ENCODE measurements at places on chromosomes 1 and 21.

DNA sequence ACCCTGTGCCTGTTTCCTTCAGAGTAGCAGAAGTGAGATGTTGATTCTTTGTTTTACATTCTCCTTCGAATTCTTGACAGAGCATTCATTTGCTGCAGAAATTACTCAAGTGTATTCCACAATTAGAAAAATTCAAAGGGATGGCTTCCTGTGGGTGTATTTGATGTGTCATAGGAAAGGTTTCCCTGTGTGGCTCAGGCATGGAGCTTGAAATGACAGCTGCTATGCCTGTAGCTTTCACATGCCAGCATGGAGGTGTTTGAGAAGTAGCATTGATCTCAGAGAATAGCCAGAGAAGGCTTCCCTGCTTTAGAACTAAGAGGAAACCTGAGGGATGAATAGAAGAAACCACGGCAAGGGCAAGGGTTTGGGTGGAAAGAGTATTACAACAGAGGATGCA, 317.2 kb upstream of the DEPDC1 start:
- DNase-seq: no peak

DNA sequence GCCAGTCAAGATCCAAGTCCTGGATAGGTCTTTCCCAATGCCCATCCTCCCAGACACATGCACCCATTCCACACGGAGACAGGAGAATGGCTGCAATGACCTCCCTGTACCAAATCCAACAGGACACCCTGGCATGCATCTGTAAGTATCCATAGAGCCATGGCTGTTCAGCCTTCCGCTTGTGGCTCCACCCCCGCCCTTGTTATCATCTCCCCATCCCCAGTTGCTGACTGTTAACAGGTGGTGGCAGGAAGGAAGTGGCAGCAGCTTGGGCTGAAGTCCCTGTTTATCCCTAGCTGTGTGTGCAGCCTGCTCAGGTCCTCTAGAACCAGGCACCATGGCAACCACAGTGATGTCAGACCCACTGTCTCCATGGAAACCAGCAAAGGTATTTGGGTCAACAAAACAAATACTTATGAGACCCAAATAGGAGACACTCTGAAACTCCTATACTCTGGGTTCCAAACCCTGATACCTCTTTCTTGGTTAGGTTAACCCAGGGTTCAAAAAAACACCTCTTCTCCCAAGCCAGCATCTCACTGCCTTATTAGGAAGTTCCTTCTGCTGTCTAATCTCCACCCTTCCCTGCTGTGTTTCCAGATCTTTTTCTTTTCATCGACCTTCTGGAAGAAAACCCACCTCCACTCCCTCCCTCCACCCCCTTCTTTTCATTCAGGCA, 721 bp downstream of the PBXIP1 start:
- no peak for DNase-seq

DNA sequence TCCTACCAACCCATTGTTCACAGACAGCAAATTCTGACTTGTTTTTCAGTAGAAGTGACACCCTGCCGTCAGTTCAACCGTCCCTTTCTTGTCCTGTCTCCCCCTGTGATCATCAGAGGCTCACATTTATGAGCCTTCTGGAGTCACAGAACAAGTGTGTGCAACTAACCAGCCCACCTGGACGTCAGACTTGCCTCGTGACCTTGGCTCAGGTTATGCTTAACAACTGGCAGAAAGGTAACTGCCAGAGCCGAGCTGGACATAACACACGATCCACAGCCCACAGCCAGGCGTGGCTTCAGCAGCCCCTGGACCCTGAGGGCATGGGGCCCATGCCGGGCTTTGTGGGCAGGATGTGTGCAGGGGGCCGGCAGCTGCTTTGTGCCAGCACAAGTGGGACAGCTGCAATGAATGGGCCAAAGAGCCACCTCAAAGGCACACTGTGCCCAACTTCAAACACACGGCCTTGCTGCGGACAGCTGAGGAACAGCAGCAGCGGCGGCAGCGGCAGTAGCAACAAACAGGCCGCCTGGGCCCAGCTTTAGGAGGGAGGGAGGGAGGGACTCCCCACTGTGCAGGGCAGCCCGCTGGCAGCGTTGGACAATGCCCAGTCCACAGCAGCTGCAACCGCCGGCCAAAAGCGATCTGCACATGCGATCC, 103.9 kb downstream of the ZBTB18 start:
- DNase-seq: no peak

DNA sequence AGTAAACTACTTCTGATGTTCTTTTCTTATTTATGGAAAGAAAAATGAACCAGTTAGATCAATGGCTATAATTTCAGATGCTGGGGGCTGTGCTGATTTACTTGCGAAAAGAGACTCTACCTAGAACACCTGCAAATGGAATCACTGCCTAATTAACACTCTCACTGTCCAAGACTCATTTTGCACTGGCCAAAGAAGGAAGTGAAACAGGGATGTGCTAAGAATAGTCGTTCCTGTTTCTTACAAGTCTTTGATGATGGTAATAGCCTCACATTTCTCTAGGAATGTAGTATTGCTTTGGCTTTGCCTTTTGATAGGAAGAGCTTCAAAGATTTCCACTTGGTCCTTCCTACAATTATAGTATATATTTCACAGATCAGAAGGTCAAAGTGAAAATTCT, 12.7 kb upstream of the TSNAX start:
- no peak for DNase-seq

DNA sequence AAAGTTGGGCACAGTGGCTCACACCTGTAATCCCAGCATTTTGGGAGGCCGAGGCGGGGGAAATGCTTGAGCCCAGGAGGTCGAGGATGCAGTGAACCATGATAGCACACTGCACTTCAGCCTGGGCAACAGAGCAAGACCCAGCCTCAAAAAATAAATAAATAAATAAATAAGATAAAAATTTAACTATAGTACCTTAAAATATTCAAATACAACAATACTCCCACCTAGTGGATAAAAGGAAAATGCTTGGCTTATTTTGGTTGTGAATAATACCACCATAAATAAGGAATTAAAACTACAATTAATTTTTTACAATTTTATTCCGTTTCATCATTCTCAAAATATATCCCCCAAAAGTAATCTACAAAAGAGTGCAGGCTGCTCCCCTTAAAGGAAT, 8.1 kb downstream of the PSMG1 start:
- no peak for DNase-seq

GRCh38 chr1:226627924-226628611, 79.5 kb downstream of the STUM start:
- no peak for DNase-seq

DNA sequence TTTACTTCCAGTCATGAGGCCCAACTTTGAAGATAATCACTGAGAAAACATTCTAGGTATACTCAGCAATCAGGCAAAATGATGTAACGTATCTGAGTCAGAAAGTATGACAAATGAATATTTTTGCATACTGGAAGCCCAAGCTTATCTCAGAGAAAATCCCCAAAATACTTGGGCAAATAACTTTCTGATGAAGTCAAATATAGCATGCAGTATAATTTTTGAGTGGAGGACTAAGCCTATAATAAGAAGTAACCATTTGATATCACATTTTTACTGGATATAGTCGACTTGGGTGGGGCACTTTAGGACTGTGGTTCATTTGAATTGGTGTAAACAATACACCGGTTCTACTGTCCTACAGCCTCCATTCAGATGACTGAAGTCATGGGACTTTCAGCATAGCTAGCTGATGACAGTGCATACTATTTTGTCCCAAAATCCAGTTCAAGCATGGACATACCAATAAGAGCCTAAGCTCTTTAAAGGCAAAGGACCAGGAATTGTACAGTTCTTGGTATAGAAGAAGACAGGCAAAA, 2.3 kb upstream of the GADD45A start:
- DNase-seq: peak; percentile 88

DNA sequence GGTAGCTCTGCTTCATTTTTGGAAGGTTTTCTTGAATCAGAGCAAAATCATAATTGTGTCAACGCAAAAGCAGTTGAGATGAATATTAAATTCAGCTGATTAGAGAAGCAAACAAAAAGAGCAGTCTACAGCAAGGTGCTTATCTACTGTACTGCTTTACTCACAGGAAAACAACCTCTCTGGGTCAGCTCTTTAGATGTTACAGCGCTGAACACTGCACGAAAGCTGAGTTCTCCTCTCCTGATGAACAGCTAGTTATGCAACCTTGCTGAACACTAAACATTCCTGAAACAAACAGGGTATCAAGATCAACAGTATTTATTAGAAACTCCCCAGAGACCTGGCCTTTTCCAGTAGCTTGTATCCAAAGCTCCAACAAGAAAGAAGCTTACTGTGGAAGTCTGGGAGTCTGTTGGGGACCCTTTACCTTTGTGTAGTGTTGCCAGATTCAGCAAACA, 41.3 kb downstream of the TBCE start:
- DNase-seq: no peak

- DNase-seq: peak; percentile 16
These were observed 52.0 kb downstream of the FOXJ3 start for GRCh38 chr1:42282867-42283583.

DNA sequence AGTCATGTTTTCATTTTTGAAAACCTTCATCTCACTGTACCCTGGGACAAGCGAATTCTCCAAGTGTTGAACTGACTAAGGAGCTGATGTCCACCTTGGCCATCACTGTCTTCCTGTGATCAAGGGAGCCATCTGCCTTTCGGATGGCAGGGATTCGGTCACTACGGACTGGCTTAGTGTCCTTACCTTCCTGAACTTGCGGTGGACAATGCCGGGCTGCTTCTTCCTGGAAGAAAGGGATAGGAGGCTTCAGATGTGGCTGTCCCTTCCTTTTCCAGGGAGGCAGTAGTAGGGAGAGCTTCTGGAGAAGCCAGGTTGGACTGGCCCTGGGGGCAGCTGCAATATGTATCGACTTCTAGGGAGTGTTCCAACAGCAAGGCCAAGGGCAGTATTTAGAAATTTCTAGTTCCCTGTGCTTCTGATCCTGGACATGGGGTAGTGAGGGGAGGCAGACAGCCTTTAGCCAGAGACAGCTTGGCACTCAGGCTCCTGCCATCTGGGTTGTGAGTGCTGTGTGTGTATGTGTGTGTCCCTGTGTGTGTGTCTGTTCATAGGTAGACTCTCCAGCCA, 114.6 kb downstream of the IER5 start:
- DNase-seq: no peak

- DNase-seq: peak; percentile 18
These were observed 70.2 kb downstream of the FOXD2 start for GRCh38 chr1:47507881-47508701.

- DNase-seq: no peak
These were observed 157.1 kb downstream of the TSEN15 start for GRCh38 chr1:184208622-184209021.

DNA sequence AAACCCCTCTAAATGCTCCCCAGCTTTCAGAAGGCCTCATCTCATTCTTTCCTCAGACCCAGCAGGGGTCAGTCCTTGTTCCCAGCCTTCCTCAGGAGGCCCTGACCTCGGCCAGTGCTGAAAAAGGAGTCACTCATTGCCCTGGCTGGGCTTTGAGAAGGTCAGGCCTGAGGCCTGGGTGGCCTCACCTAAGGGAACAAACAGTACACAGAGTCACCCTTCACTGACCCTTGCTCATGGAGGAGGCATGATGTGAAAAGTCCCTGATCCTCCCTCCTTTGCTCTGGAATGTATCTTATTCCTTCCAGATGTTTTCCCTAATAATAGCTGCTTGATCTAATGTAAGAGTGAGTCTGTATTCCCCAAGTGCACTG, 117.7 kb upstream of the SLC44A3 start:
- peak; percentile 89 for DNase-seq

- no peak for DNase-seq
These were observed 47.3 kb downstream of the LYPLAL1 start for GRCh38 chr1:219220945-219221344.

DNA sequence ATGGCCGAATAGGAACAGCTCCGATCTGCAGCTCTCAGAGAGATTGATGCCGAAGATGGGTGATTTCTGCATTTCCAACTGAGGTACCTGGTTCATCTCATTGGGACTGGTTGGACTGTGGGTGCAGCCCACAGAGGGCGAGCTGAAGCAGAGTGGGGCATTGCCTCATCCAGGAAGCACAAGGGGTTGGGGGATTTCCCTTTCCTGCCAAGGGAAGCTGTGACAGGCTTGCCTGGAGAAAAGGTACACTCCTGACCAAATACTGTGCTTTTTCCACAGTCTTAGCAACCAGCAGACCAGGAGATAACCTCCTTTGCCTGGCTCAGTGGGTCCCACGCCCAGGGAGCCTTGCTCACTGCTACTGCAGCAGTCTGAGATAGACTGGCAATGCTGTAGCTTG, 66.9 kb downstream of the HSD3B1 start:
- DNase-seq: no peak

- no peak for DNase-seq
These were observed 171.1 kb downstream of the RHOU start for GRCh38 chr1:228906223-228906860.

DNA sequence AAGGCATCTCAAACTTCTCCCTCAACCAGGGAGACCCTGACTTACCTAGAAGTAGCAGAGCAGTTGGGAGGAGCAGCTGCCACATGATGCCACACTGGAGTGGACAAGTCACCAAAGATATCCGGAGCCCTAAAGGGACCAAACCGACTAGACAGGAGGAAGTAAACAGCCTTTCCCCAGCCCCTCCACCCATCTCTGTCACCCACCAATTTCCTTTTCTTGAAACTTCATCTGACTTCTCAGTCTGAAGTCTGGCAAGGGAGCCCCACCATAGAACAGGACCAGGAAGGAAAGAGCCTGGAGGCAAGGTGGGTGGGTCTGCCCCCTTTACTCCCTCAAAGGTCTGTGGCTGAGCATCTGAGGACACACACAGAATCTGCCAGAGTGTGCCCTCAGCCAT, at the start of gene FCGR3A:
Gene FCGR3A (minus strand): TSS at position 167 of the 400 bp plus-strand sequence. CDS start 82 bp downstream, at position 85.
- DNase-seq: no peak

DNA sequence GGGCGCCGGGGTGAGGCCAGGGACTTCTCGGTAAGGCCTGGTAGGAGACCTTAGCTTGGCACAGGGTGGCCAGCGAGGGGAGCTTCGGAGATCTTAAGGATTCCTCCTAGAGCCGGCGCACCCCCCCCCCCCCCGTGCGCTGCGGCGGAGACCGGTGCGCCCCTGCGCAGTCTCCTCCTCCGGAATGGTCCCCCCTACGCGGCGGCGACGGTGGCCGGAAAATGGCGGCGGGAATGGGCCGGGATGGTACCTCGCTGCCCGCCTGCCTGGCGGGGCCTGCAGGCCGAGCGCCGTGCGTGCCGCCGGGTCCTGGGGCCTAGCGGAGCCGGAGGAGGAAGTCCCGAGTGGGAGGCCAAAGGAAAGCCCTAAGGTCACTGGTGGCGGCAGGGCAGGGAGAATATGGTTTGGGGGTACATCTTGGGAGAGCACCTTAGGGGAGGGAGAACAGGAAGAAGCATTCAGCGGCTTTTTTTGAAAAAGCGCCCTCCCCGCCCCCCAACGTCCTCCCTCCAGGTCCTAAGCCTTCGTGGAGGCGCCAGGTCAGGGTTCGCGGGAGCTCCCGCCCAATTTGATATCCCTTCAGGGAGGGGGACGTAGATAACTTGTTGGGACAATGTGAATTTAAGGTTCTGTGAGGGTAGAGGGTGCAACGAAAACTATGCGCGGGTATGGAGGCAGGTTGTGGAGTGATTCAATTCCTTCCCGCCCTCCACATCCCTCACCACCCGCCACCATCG, 429 bp downstream of the SRRM1 start:
- DNase-seq: peak; percentile 24

DNA sequence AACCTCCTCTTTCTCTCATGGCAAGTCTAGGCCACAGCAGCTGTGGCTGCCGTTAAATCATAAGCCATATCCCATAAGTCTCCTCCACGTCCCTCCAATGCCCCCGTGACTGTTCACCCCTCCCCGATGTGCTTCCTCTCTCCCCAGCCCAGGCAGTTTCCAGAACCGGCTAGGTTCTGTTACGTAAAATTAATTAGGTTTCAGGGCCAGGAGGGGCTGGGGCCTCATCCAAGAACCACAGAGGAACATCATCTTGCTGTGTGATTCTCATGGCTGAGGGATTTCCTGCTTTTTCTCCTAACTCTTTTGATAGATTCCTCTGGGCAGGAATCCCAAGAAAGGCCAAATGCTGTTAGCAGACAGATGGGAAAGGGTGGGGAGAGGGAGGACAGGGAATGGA, 141.8 kb upstream of the AJAP1 start:
- no peak for DNase-seq
